Uterine smooth muscle cell (primary cell): ENCODE measurements at places on chromosomes 4 and X. TPM values are rescaled to one million over a fixed set of nuclear protein-coding genes. Genes with fewer than 3 reads are reported as not detected.

Gene PAGE2
- not detected in 2 replicates for total RNA-seq

Gene DMP1
- total RNA-seq = not detected in 2 replicates

Gene FLNA
- 2,419 and 3,747 TPM in 2 replicates for total RNA-seq

Gene CCSER1
- 0.33 and 2.9 TPM in 2 replicates for total RNA-seq

Gene MAGED4B
- 19.7 and 41.5 TPM in 2 replicates for total RNA-seq

Gene PTCHD1
- under 0.01 TPM in 1 of 2 replicates, not detected in the other for total RNA-seq

Gene FGFR3
- 0.25 and 0.44 TPM in 2 replicates for total RNA-seq

Gene IL3RA
- 0.12 TPM in 1 of 2 replicates, not detected in the other for total RNA-seq

Gene TMEM33
- 49.5 and 60.3 TPM in 2 replicates for total RNA-seq

Gene USP17L12
- total RNA-seq = not detected in 2 replicates

Gene SULT1E1
- total RNA-seq = 0.33 and 0.50 TPM in 2 replicates

Gene F11
- not detected in 2 replicates for total RNA-seq

Gene LINC00632
- total RNA-seq = 9.7 and 9.8 TPM in 2 replicates

Gene COX7B2
- total RNA-seq = not detected in 2 replicates

Gene CCNB3
- 0.12 and 4.2 TPM in 2 replicates for total RNA-seq

Gene AGA
- total RNA-seq = 76.3 and 87.2 TPM in 2 replicates

Gene PSAPL1
- not detected in 2 replicates for total RNA-seq

Gene KLHL34
- under 0.01 TPM in 1 of 2 replicates, not detected in the other for total RNA-seq

Gene SUPT20HL1
- total RNA-seq = 0.11 and 0.12 TPM in 2 replicates

Gene SUPT20HL2
- total RNA-seq = 0.22 TPM in 1 of 2 replicates, not detected in the other

Gene GYPE
- total RNA-seq = 0.11 and 0.25 TPM in 2 replicates

Gene MAN2B2
- total RNA-seq = 11.2 and 27.0 TPM in 2 replicates

Gene SSX3
- total RNA-seq = not detected in 2 replicates

Gene TAF7L
- 0.89 and 1.9 TPM in 2 replicates for total RNA-seq

Gene TLR2
- 0.44 and 0.62 TPM in 2 replicates for total RNA-seq

Gene PLK4
- total RNA-seq = 9.7 and 38.1 TPM in 2 replicates

Gene PNMA3
- 0.11 and 0.12 TPM in 2 replicates for total RNA-seq

Gene CNKSR2
- total RNA-seq = 1.1 and 2.4 TPM in 2 replicates

Gene ARX
- not detected in 2 replicates for total RNA-seq
